H9 (cell line): ENCODE measurements at places on chromosomes 1 and 21.

DNA sequence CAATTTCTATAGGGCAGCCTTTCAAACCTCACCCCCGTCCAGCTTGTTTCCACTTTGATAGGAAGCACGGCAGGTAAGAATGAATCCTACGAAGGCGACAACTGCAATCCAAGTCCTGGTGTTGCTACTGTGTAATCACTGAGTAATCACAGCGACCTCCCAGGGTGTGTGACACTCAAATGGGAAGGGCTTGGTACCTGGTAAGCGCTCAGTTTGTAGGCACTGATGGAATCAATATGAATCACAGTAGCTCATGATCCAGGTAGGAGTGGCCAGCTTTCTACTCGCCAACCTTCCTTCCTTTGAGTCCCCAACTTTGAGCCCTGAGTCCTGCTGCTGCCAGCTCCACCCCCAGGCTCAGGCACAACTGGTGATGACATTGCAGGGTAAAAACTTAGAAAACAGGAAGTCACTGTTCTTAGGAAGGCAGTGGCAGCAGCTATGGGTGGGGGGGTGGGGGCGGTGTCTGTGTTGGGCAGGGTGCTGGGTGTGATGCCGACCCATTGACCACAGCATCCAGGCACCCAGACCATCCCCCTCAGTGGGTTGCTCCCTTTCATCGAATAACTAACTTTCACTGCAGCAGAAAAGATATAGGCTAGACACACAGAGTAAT lies 70.7 kb downstream of the CD247 start:
- no peak for DNase-seq

DNA sequence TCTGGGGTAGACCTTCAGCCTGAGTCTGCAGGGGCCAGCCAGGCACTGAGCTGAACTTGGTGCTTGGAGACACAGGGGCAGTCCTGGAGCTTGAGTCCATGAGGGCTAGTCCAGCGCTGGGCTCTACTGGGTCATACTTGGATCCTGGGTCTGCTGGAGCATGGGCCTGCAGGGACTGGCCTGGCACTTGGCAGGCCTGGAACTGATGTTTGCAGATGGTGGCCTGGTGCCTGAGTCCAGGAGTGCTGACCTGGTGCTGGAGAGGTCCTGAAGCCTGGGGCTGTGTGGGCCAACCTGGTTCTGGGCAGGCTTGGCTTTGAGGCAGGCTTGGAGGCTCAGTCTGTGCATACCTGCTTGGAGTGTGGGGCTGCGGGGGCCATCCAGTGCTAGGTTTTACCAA lies 143.4 kb upstream of the DSCAM start:
- no peak for DNase-seq

GRCh38 chr1:19759740-19760089 lies 40.0 kb downstream of the TMCO4 start:
- no peak for DNase-seq

DNA sequence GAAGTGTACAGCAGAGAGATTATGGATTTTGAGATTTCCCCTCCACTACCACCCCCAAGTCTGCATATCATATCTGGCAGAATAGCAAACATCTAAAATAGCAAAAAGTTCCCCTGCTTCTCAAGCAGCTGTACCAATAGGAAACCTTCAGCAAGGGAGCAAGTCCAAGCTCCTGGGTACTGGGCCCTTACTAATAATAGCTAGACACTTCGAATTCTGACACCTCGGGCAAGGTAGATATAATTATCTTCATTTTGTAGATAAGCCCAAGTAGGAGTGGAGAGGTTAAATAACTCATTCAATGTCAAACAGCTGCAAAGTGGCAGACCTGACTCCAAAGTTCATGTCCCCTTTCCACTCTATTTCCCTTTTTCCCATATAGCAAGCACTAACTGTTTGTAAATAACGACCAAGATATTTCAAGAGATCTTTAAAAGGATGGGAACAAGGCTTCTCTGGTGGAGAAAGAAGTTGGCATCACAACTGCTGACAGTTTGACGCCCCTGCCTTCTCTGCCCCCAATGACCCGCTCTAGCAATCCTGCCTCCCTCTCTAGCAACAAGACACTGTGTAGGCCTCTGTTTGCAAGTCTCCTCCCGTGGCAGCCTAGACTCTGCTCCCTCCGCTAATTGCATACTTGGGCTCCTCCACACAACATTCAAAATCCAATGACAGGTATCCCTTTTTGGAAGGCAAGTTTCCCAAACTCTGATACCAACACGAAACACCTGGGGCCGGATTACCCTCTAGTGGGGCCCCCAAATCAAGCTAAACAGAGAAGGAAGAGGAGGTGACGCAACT lies 18.7 kb upstream of the ADAR start:
- no peak for DNase-seq

GRCh38 chr1:85388416-85388815 lies 76.5 kb downstream of the DDAH1 start:
- no peak for DNase-seq

- DNase-seq = no peak
These were observed 76.4 kb upstream of the PRMT6 start for GRCh38 chr1:106980121-106980520.

GRCh38 chr1:204143276-204144041 lies 8.4 kb downstream of the ETNK2 start:
- no peak for DNase-seq
